ENCODE measurements at places on chromosomes 16 and 17.

DNA sequence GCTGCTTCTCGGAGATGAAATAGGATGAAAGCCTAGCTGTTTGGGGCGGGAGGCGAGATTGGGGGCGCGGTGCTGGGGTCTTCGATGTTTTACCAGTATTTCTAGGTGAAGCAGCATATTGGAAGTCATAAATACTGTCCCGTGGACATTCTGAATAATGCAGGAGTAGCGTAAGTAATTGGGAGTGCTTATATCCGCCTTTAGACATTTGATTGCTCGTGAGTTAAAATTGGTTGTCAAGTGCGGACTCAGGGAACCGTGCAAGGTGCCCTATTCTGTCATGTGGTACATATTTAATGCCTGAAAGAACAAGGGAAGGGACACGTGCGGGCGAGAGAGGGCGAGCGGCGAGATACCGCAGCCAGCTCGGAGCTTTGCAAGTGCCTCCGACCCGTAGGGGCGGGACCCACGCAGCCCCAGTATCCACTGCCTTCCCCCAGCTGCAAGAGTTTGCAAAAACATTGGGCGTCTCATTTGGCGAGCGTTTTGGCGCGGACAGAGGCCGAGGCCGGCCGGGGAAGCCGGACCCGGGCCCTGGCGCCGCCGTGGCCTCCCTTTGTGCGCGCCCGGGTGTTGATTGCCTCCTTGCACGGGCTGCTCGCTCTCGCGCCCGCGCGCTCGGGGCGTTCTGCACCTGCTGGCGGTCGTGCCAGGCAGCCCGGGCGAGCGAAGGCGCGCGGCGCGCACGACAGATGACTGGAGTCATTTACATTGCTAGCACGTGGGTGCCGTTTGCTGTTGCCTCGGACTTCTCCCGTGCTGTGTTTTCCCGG is 849.8 kb upstream of the RBFOX1 start:
- DNase-seq = no peak

DNA sequence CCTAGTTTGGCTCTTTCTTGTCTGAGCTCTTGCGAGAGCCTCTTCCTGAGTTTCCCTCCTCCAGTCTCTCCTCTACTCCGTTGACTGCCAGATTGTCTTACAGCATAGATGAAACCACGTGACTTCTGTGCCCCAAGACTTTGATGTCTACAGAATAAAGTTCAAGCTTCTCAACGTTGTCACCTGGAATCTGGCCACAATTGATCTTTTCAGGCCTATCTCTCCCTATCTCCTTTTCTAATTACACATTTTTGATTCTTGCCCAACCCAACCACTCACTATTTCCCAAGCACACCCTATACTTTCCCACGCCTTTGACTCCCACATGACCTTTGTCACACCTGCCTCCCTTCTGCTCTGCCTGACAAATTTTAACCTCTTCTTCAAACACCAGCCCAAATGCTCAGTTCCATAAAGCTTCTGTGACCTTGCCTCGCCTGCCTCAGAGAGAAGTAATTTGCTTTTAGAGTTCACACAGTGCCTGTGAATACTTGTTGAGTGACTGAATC is 52.4 kb upstream of the PMFBP1 start:
- DNase-seq = no peak

- DNase-seq = no peak
Measured at GRCh38 chr17:83069571-83069906, 9.9 kb upstream of the METRNL start.

DNA sequence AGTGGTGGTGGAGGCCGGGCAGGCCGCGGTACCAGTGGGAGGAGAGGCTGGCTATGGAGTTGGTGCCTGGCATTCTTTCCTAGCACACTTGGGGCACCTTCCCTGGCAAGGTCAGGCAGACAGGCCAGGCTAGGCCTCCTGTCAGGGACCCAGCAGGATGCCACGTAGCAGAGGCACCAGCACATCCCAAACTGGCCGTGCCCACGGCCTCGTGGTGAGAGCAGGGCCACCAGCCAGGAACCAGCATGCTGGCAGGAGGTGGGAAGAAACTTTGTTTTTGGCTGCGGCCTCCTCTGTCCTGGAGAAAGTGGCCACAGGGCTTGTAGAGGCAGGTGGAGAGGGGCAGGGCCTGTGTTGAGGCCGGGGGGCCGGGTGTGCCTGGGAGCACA is 57.6 kb upstream of the CBFA2T3 start:
- DNase-seq = no peak

DNA sequence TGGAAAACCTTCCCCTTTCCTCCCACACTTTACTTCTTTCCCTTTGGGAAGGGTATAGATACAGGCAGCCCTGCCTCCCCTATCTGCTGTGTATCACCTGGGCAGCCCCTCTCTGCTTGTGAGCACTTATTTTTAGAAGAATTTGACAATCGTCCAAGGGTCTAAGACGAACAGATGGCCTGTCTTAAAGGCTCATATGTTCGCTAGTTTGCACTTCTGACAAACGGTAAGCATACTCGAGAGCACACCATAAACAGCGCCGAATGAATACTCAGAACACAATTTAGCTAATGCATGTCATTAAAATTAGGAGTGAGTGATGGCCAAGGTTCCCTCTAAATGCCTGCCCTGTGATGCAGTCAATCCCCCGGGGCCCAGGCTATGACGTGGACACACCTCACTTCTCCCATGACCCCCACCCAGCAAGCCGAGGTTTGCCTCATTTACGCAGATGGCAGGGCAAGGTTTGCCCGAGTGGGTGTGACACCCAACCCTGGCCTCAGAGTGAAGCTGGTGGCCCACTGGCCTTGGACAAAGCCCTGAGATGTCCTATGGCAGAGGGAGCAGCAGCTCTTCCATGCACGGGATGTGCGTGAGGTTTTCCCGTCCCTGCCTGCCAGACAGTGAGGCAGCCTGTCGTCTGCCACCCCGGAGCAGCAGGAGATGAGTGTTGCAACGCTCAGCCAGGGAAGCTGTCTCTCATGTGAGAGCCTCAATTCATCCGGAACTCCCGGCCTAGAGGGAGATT is 125.2 kb downstream of the C16orf78 start:
- no peak for DNase-seq

DNA sequence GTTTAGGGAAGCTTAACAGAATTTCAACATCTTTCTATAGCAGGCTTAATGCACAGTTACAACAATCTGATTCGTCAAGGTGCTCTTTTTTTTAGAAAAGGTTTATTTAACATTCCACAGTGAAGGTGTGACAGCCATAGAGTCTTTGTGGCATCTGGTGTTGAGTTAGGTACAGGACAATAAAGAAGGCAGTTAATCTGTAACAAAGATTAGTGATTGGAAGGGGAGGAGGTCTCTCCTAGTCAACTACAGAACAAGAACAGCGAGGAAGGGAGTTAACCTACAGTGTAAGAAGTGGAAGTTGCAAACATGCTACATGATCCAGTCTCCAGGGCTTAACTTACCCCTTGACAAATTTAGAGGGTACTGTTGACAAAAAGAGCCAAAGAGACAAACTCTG is 3.0 kb upstream of the ZDHHC7 start:
- DNase-seq = no peak

- no peak for DNase-seq
Measured at GRCh38 chr16:7183768-7184167, 148.9 kb upstream of the RBFOX1 start.

DNA sequence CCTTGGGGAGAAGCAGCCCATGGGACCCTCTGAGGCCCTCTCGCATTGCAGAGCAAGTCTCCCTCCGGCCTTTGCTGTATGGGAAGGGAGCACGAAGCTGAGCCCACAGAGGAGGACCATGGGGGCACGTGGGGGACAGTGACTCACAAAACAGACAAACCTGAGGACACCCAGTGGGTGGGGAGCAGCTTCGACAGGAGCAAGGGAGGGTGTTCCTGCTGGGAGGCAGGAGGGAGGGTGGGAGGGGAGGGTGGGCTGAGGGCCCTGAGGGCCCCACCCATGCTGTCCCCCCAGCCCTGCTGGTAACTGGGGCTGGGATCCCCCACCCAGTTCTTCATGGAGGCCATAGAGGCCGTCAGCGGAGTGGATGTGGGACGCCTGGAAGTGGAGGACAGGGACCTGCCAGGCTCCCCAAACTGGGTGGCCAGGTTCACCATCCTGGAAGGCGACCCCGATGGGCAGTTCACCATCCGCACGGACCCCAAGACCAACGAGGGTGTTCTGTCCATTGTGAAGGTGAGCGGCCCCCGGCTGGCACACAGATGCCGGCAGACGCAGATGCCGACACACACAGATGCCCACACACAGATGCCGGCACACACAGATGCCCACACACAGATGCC is 12.5 kb downstream of the SLC22A31 start:
- DNase-seq = no peak

DNA sequence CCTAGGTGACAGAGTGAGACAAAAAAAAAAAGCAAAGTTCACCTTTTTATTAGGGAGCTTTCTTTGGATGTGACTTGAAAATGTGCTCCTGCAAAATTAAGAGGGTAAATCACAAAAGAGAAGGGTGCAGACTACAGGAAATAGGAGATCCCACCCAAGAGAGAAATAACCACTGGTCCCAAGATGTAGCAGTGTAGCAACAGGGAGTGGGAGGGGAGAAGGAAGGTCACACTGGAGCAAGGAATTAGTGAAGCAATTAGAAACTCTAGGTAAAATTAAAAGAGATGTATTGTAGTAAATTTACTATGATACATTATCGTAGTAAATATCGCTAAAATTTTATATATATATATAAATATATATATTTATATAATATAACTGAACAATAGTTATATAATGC is 12.3 kb upstream of the SPN start:
- DNase-seq = no peak

DNA sequence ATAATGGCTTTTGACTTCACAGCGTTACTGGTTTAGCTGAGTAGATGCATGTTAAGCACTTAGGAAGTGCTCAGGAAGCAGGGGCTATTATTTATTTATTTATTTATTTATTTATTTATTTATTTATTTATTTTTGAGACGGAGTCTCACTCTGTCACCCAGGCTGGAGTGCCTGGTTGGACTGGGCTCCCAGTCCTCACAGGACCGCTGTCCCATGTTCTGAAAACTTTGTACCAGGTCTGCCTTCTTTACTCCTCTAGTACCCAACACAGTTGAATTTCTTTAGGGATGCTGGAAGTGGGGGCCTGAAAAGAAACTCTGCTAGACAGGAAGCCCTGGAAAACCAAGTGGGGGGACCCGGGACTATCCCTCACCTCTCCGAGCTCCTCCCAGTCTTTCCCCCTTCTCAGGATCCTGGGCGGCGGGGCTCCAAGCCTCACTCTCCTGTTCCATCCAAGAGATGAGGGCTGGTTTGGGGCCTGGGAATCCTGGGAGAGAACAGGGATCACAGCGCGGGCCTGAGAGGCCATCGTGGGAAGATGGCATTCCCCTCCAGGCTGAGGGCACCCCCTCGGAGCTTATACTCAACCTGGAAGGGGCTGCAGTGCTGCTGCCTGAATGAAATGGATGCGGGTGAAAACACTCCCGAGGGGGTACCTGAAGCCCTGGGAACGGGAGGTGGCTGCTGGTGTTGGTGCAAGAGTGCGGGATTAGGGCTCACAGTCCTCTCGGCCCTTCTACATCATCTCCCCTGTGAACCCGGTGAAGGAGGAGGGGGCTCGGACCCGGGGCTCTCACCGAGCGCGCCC is 674 bp downstream of the ZNF688 start:
- no peak for DNase-seq

DNA sequence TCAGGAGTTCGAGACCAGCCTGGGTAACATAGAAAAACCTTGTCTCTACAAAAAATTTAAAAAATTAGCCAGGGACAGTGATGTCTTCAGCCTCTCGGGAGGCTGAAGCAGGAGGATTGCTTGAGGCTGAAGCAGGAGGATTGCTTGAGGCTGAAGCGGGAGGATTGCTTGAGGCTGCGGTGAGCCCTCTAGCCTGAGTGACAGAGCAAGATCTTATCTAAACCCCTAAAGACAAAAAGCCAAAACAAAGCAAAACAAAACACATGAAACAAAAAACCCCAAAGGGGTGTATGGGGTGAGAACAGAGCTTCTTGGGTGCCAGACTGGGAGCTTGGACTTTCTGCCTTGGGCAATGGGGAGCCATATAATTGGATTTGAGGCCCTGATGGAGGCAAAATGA is 2.6 kb downstream of the SPNS3 start:
- no peak for DNase-seq

- DNase-seq = no peak
Measured at GRCh38 chr17:6061290-6061689, 8.9 kb upstream of the WSCD1 start.

DNA sequence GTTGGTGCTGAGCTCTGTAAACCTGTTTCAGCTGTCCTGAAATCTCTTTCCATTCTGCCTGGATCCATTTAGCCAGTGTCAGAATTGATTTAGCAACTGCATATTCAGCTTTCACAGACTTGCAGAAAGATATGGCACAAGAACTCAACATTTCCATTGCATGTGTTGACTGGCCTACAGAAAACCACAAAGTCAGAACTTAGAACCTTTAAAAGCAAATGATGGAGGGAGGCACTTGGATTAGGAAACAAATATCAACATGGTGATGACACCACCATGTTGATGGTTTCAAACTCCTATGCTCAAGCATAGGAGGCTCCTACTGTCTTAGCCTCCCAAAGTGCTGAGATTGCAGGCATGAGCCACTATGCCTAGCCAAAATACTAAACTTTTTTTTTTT is 52.3 kb upstream of the ARL6IP1 start:
- DNase-seq = no peak

- DNase-seq = no peak
Measured at GRCh38 chr16:55045756-55046460, 115.2 kb downstream of the IRX5 start.

GRCh38 chr17:50609380-50610074 is 25.2 kb upstream of the ABCC3 start:
- DNase-seq = no peak

GRCh38 chr17:42678951-42679491 is 2.2 kb upstream of the PLEKHH3 start:
- DNase-seq = no peak

DNA sequence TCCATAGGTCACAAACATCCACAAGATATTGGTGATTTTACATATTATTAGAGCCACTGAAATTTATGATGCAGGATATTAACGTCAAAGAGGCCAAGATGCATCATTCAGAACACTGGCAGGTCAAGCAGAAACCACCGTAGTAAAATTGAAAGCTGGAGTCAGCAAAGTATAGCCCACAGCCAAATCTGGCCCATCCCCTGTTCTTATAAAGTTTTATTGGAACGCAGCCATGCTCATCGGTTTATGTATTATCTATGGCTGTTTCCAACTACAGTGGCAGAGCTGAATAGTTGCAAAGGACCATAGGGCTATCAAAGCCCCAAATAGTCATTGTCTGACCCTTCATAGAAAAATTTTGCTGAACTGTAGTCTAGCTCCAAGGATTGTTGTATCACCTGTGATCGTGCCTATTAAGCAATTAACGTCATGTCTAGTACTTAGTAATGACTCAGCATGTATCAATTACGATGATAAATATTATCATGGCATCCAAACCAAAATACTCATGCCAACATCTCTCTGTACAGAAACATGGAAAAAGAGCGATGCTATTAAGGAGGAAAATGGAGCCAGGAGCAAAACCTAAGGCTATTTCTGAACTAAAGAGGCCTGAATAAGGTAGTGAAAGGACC is 165.6 kb downstream of the IRX3 start:
- DNase-seq = no peak
